ENCODE measurements at places on chromosomes 13 and 19.

DNA sequence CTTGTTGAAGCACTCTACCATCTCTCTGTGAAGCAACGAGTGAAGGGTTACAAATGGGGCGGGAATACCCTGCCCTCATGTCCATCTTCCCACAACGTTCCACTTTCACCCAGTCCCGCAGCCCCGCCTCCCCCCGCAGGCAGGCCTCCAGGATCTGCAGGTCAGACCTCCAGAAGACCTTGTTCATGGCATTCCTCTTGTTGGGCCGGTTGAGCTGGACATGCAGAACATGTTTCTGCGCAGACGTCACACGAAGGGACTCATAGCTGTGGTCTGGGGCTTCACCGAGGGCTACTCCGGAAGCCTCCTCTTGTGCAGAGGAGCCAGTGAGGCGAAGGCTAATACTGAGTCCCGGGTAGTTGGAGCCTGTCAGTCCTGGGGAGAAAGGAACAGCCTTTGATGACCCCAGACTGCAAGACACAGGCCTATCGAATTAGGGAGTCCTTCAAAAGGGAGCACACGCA lies 420 bp downstream of the ECH1 start:
- DNase-seq, result peak; percentile 59

- no peak for DNase-seq
Measured at GRCh38 chr19:44476559-44477408, 23.5 kb downstream of the ZNF180 start.

DNA sequence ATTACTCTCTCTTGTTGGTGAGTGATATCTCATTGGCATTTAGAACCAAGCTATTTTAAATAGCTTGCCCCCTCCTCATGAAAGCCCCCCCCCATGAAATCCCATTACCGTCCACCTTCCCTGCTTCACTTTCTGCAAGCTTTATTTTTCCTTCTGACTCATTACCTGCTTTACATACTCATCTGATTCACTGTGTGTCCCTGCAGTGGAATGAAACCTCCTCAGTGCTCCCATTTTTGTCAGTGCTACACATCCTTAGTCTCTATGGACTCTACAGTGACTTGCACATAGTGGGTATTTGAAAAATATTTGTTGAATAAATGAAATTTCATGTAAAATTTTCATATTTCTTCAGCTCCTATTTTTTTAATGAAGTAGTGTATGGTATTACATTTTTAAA lies 62.3 kb downstream of the DOCK9 start:
- no peak for DNase-seq

DNA sequence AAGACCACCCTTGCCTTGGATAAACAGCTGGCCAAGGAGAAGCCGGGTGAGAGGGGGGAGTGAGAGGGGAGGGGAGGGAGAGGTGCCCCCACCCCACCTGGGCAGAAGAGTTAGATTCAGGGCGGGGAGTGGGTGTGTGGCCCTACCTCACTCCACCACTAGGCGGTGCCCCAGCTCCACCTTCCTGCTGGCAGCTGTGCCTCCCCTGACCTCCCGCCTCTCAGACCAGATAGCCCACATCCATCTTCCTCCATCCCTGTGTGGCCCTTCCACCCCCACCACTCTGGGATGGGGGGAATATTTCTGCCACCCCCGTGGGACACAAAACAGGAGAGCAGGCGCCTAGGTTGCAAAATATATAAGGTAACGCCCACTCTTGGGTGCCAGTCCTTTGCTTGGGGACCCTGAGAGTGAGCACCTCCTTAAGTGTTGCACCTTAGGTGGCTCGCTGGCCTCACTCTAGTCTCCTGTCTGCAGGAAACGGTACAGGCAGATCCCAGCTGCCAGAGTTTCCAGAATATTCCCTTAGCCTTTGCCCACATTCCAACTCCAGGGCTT lies 13.8 kb upstream of the EHD2 start:
- DNase-seq, result no peak

GRCh38 chr13:100533588-100534041 lies 55.0 kb downstream of the GGACT start:
- no peak for DNase-seq

GRCh38 chr19:30593975-30594745 lies 222.0 kb downstream of the ZNF536 start:
- DNase-seq, result no peak

DNA sequence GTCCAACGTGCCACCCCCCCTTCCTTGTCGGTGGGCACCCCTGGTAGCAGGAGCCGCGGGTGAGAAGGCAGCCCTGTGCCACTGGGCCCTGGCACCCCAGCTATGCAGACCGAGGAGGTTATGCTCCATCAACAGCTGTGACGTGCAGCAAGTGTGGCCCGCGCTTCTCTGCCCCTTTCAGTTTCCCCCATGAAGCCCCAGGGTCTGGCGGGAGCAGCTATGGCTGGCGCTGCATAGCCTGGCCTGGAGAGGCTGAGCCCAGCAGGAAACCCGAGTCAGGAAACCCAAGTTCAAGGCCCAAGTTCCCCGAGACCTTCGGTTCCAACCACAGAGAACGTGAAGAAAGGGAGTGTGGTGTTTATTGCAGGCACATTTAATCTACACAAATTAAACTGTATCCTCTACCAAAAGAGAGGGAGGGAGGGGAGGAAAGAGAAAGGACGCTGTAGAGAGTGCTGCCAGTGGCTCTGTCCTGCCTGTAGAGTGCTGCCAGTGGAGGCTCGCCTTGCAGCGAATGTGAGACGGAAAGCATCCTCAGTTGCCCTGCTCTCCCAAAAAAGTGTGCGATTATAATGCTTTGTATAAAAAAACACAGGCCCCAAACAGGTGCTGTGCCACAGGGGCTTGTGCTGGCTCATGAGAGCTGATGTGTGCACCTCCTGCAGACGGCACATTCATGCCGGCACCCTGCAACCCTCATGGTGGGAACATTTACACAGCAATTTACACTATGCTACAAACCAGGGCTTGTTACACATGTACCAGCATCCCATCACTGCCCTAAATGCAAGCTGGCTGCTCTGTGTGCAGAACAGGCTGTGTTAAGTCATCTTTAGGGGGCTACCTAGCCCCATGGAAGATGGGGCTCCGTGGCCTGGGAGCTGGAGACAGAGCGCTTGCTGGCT lies 16.3 kb downstream of the POP4 start:
- no peak for DNase-seq

- no peak for DNase-seq
Measured at GRCh38 chr13:106477303-106477702, 58.2 kb downstream of the EFNB2 start.

GRCh38 chr13:112916296-112916695 lies 52.7 kb upstream of the MCF2L start:
- no peak for DNase-seq

- DNase-seq, result no peak
Measured at GRCh38 chr19:7989071-7989575, 16.3 kb downstream of the ELAVL1 start.

DNA sequence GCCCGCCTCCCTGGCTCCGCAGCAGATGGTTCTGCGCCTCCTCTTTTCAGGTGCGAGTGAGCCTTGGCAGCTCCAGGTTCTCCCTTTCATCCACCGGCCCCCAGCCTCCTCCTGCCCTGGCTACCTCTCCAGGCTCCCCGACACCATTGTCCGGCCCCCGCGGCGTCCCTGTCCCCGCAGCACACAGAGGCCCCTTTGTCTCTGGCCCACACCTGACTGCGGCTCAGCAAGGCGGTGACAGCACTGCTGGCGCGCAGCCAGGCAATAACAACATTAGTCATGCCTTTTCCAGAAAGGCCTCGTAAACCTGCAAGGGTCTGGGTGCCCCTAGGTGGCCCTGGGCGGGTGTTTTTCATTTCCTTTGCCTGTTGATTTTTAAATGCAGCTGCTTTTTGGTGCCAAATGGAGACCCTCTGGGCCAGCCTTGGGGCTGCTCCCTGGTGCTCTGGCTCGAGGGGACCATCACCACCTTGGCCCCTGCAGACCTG lies 73.2 kb upstream of the MEDAG start:
- DNase-seq, result no peak

- DNase-seq, result no peak
Measured at GRCh38 chr19:18794692-18795091, 3.6 kb upstream of the COMP start.

DNA sequence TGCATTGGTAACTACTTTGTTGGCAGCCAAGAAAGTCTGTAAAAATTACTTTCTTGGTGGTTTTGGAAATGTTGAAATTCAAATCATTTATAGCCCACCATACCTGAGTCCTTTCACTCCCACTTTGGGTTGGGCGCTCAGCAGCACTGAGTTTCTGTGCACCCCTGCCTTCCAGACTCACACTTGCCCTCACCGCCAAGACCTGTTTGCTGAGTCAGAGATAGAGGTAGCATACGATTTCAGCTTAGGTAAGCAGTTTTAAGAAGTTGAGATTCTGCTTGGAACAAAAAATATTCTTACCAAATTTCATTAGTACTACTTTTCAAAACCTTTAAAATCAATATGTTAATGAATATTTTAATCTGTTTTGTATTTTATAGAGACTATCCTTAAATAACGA lies 12.6 kb downstream of the MPHOSPH8 start:
- no peak for DNase-seq

DNA sequence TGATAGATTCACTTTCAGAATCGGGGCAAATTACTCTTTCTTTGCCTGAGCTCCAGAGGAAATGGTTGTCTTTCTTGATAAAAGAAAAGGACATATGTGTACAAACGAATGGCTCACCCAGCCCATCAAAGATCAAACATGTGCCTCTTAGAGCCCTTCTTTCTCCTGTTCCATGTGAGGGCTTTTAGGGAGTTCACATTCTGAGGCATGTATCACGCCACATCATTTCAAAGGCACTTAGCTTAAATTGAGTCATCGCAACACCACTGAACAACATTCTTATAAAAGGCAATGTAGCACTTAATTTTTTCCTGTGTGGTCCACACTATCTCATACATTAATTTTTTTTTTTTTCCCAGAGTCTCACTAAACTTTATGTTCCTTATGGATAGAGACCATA lies 521.0 kb downstream of the SUCLA2 start:
- DNase-seq, result no peak
